ENCODE measurements at places on chromosomes 16 and 17. TPM values are rescaled to one million over a fixed set of nuclear protein-coding genes. Genes with fewer than 3 reads are reported as not detected.

The USP43 gene
- 0.21 TPM for total RNA-seq

The PSMD3 gene
- 68.8 TPM for total RNA-seq

GRCh38 chr16:66250686-66251431 lies 115.6 kb upstream of the CDH5 start:
- H3K27me3 ChIP-seq = no peaks in the 10 kb centered on the region
- peaks cover 11% of the 10 kb centered on the region for H3K4me1 ChIP-seq
- no peak for DNase-seq
- H3K4me3 ChIP-seq = no peak overlapping the region
- no peak overlapping the region for H3K27ac ChIP-seq
- no peaks in the 10 kb centered on the region for H3K36me3 ChIP-seq

DNA sequence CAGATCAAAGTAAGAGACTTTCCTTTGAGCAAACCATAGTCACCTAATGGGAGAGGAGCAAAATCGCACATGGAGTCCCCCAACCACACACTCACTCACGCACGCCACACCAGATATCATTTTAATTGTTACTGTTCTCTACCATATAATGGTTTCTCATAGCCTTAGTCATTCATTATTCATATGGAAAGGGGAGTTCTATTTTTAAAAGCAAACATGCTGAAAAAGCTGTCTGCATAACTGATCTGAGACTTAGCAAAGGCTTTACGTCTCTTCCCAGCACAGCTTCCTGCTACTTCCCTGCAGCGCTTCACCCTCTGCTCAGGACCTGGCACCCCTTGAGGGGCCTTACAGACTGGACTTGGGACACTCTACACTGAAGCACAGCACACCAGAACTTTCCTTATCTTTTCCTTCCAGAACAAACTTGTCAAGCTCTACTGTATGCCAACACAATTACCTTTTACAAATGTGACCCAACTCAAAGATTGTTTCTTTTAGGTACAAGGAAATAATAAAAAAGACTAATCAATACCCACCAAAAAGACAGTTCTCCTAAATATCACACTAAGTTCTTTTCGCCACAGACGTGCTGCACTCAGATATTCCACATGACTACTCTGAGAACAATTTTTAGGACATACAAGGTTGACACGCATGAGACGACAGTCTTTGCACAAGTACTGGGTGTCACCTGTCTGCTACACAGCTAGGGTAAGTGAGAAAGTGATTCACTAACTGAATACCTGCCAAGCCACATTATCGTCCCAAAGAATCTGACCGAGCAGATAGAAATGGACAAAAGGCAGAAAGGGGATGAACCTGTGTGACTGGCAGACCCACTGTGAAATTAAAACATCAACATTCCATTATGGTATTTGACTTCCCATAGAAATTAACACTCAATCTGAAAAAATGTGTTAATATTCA lies 21.5 kb downstream of the SRP68 start:
- no peaks in the 10 kb centered on the region for H3K4me1 ChIP-seq
- no peaks in the 10 kb centered on the region for H3K27me3 ChIP-seq
- H3K27ac ChIP-seq = no peak overlapping the region
- H3K4me3 ChIP-seq = no peak overlapping the region
- H3K36me3 ChIP-seq = peaks cover 50% of the 10 kb centered on the region

The PPP1R1B gene
- total RNA-seq = 0.27 TPM

DNA sequence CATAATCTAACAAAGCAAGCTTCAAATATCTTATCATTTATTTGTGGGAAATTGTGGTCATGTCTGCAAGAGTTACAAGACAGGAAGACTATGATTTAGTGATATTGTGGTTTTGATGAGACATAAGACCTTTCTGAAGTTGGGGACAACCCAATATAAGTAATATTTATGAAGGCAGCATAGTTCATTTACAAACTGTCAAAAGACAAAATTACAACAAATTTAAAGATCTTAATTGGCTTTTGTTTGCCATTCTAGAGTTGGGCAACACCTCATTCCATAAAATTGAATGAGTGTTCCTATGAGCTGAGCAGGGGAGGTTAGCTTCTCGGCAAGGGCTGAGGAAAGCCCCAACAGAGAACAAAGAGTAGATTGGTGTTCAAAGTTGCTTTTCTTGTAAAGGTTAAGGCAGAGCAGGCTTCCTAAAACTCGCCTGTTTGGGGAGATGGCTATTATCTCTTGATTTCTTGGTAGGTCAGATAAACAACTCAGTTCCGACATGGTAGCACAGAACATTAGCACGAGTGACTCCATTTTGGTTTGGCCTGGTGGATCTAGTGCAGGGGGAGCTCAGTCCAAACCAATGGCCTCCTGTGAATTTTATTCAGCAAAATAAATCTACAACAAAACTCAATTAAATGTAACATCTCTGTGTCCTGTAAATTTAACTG lies 10.9 kb upstream of the MMD start:
- no peaks in the 10 kb centered on the region for H3K36me3 ChIP-seq
- H3K27me3 ChIP-seq = no peaks in the 10 kb centered on the region
- no peak overlapping the region for H3K4me3 ChIP-seq

DNA sequence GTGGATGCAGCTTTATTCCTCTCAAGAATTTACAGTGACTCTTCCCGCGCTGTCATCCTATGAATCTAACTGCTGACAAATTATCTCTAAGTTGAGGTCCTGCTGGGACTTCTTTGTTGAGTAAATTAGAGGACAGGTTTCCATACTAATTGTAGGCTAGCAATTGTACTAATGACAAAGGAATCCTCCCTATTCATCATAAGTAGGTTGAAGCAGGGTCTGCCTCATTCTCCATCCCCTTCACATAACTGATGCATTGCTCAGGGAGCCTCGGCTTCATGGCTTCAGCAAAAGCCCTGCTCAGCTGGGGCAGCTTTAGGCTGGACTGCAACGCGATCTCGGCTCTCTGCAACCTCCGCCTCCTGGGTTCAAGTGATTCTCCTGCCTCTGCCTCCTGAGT lies 83.1 kb upstream of the IRX6 start:
- DNase-seq = no peak
- no peaks in the 10 kb centered on the region for H3K4me1 ChIP-seq
- H3K27me3 ChIP-seq = no peaks in the 10 kb centered on the region
- no peaks in the 10 kb centered on the region for H3K36me3 ChIP-seq

DNA sequence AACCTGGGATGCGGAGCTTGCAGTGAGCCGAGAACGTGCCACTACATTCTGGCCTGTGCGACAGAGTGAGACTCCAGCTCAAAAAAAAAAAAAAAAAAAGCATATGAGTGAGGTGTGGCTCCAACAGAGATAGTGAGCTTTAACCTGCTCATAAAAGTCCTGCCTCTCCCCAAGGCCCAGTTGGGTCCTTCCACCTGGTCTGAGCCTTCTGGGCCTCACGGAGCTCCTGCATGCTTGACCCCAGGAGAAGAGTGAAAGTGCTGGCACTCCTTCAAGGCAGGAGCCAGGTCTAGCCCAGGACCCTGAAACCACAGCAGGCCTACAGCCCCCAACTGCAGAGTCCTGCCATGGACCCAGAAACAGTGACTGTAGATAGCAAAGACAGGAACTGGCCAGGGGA lies 17.7 kb downstream of the HSD11B2 start:
- DNase-seq = no peak
- H3K4me1 ChIP-seq = no peaks in the 10 kb centered on the region
- H3K4me3 ChIP-seq = no peak overlapping the region
- no peak overlapping the region for H3K27ac ChIP-seq
- H3K27me3 ChIP-seq = no peaks in the 10 kb centered on the region

DNA sequence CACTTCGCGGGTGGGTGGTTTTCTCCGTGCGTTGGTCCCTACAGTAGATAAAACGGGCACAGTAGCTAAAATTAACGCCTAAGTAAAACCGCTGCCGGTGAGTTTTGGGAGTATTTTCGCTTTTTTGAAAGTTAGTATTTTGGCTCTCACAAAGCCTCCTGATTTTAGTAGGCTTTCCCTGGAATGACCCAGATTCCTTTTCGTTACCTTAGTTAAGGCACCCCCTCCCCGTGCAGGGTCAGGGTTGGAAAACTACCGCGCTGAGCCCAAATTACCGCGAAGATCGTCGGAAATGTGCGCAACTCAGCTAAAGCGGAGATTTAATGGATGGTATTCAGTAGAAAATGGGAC lies 28.3 kb upstream of the ST6GALNAC1 start:
- H3K27me3 ChIP-seq = no peaks in the 10 kb centered on the region
- peak overlapping the region; percentile 74 for H3K27ac ChIP-seq
- no peak for DNase-seq

DNA sequence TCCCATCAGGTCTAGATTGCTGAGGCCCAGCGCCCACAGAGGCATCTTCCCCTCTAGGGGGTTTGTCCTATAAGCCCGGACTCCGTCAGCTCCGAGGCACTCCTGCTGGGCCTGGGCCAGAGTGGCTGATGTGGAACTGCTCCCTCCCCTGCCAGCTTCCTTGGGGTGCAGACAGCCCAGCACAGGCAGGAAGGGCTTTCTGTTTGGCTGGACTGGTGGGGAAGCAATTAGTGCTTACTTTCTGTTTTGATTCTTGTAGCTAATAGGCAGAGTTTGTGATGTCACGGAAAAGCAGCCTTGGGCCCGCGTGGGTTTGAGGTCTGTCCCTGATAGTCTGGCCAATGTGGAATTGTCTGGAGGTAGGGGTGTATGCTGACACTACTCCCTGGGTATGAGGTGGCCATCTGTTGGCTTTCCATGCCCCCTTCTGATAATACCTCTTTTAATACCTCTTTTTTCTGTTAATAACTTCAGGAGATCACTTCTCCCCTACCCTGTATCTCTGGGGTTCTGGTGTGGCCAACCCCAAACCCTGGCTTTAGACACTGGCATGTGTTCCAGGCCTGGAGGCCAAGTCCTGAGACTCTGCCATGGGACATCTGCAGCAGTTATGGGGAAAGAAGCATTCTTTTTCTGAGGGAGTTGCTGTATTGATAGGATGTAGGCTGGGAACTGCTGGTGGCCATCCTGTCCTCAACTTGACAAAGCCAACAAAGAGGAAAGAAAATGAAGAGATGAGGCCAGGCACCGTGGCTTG lies 190.9 kb downstream of the RAB11FIP4 start:
- H3K27ac ChIP-seq = peak overlapping the region; percentile 87
- no peaks in the 10 kb centered on the region for H3K36me3 ChIP-seq
- no peak for DNase-seq
- H3K4me1 ChIP-seq = peaks cover 67% of the 10 kb centered on the region
- H3K4me3 ChIP-seq = peak overlapping the region; percentile 62
- no peaks in the 10 kb centered on the region for H3K27me3 ChIP-seq

DNA sequence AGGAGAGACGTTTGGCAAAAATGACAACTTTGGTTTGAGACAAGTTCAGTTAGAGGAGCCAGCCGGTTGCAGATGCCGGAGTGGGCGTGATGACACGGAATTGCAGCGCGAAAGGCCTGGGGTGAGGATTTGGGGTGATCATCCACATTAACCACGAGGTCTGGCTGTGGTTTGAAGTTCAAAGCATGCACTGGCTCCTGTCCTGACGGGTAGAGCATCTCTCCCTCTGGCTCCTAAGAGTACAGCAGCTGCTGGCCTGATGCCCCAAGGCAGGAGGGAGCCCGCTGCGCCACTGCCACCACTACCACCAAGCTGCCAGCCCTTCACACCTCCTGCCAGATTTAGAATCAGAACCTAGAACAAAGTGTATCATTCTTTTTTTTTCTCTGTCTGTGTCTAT lies 3.7 kb downstream of the RHBDL3 start:
- peaks cover 11% of the 10 kb centered on the region for H3K4me1 ChIP-seq
- no peaks in the 10 kb centered on the region for H3K36me3 ChIP-seq
- H3K27me3 ChIP-seq = no peaks in the 10 kb centered on the region
- no peak overlapping the region for H3K4me3 ChIP-seq
- DNase-seq = no peak

DNA sequence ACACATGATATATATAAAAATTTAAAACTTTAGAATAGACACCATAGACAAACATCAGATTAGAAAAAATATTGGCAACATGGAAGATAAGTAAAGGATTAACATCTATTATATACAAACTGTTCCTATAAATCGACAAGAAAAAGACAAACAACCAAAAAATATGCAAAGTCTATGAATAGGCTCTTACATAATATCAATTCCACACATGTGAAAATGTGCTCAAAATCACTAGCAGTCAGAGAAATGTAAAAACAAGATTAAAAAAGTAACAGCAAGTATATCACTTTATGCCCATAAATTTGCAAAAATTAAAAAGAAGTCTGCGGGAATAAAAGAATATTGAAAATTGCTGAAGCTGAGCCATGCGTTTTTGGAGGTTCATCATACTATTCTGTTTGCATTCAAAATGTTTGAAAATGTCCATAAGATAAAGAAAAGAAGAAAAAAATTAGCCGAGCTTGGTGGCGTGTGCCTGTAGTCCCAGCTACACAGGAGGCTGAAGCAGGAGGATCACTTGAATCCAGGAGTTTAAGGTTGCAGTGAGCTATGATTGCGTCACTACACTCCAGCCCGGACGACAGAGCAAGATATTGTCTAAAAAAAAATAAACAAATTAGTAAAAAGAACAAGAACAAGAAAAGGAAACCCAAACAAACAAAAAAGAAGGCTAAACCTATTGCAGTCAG lies 11.2 kb upstream of the ERN2 start:
- H3K4me3 ChIP-seq = no peak overlapping the region
- no peak for DNase-seq
- H3K27me3 ChIP-seq = no peaks in the 10 kb centered on the region
- no peak overlapping the region for H3K27ac ChIP-seq

All from thoracic aorta (tissue), 2 donors.